CD4-positive, alpha-beta T cell treated with Interferon gamma for 1 hour (primary cell): ENCODE measurements at places on chromosomes 2 and 18.

- no peak for DNase-seq
Observed at GRCh38 chr18:58669731-58670378, 1.4 kb upstream of the MALT1 start.

- DNase-seq = no peak
Observed at GRCh38 chr2:239732666-239733010, 292.5 kb downstream of the NDUFA10 start.

GRCh38 chr2:195532255-195532627 is 124.8 kb upstream of the SLC39A10 start:
- no peak for DNase-seq

- DNase-seq = no peak
Observed at GRCh38 chr2:181041661-181042060, 61.3 kb downstream of the UBE2E3 start.

DNA sequence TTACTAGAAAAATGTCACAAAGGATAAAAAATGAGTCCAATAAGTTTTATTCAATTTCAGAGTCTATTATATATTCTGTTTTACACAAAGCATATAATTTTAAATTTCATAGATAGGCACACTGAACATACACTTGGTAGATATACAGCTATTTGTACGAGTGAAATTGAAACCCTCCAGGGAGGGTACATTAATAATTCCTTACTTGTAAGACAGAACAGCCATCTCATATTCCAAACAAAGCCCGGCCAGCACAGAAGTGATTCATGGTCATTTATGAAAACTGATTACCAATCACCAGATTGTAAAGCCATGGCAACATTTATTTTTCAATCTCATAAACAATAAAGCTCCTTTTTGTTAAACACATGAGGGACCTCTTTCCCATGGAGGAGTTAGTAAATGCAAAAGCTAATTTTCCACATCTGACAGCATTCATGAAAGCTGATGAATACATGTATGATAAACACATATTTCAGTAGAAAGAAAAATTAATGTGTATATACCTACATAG is 190.6 kb downstream of the TDRD15 start:
- no peak for DNase-seq
